Cortex of kidney (tissue), 1 donor: ENCODE measurements at places on chromosomes 6 and 20.

DNA sequence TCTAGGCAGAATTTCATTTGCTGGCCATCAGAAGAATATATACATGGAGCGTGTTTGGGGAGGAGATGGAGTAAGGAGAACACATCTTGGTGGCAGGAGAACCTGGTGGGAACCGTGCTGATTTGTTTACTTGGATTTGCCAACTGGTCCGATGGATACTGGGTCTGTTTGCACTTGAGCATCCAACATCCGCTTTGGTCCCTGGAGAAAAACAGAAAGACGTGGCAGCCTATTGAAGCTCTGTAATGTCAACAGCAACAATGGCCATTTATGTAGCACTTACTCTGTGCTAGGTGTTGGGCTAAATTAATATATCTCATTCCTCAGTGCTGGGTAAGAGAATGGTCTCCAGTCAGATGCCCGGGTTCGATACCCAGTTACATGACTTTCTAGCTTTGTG, 125.6 kb downstream of the BCAS1 start:
- DNase-seq: no peak

GRCh38 chr6:27836783-27837624, 75.2 kb downstream of the OR2B2 start:
- no peak for DNase-seq

DNA sequence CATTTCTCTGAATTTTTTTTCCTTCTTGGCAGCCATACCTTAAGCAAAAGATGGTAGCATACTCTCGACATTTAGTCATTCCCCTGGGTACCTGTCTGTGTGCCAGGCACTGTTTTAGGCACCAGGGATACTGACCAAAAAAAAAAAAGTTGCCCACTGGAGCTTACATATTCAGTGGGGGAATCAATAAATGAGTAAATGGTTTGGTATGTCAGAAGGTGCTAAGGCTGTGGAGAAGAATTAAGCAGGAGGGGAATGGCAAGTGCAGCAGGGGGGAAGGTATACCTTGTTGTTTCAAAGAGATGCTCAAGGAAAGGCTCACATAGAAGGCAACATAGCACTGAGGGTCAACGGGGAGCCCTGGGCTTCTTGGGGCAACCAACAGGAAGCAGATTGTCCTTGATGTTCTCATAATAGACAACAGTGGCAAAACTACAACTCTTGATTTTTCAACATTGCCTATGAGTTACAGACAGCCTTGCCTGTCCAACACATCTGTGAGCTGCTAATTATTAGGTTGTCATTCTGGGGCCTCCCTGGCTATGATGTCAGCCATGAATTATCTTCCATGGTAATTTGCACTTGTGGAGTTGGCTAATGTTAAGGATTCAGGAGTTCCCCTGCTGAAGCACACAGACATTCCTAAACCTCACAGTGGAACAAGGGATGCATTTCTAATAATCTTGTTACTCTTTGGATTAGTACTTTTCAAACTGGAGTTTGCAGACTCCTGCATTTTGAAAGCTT, 19.6 kb downstream of the NT5E start:
- DNase-seq: no peak

- no peak for DNase-seq
Observed at GRCh38 chr20:51953731-51954340, 151.5 kb upstream of the SALL4 start.

DNA sequence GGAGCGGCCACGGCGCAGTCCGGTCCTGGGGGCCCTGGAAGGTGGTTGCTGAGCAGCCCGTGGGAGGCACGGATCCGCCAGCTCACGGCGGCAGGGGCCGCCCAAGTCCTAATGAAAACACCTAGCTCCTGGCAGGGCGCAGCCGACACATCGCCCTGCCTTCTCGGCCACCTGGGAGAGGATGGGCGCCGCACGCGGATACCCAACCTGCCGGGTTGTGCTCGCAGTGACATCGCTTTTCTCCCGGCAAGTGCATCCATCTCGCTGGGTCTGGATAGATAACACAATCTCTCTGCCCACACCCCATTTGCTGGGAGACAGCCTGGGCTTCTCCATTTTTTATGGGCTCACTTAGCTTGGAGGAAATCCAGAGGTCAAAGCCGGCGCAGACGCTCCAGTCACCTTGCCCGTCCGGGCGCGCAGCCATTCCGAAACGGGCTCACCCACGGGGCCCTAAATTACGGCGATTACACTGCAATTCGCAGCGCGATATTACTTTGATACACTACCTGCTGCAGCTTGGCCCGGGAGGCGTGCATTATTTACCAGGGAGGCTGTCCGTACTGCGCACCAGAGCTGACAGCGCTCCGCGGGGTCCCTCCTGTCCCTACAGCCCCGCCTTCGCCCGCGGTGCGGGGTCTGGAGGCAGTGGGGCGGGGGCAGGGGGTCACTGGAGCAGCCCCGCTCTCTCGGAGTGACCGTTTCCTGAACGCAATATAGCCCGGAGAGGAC, 36.2 kb upstream of the CCDC167 start:
- DNase-seq: no peak

DNA sequence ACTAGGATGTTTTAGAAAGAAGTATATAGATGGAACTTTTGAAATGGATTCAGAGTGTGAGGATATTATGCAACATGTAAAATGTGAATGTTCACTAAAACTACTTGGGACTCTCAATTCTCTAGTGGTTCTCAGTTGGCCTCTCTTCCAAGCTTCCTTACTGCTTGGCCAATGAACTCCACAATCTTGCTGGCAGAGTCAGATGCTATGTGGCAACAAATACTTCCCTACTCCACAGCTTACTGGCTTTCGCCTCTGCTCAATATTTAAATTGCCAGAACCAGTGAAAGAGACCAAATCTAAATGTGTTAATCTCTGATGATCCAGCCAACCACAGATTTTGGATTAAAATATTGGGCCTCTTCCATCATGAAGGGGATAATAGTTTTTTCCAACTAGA, 138.4 kb downstream of the HTR1B start:
- no peak for DNase-seq

GRCh38 chr6:167564416-167565250, 239.7 kb downstream of the TTLL2 start:
- no peak for DNase-seq

- DNase-seq: no peak
Observed at GRCh38 chr6:43452896-43453295, 2.5 kb downstream of the DLK2 start.

DNA sequence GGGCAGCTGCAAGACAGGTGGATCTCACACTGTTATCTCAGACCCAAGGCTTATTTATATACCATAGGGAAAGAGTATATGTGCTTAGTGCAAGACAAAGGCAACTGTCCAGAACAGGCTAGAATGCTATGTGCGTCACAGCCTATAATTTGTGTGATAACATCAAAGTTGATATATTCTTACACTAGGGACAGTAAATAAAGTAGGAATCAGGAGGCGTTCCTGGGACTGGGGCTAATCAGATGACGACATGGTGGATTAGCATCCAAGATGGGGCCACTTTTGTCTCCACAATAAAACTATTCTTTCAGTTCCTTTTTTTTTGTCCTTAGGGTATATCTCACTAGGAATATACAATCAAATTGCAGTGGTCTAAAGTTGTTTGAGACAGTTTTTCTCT, 54.9 kb upstream of the IER3 start:
- no peak for DNase-seq

GRCh38 chr6:93779086-93779841, 359.9 kb upstream of the EPHA7 start:
- no peak for DNase-seq

DNA sequence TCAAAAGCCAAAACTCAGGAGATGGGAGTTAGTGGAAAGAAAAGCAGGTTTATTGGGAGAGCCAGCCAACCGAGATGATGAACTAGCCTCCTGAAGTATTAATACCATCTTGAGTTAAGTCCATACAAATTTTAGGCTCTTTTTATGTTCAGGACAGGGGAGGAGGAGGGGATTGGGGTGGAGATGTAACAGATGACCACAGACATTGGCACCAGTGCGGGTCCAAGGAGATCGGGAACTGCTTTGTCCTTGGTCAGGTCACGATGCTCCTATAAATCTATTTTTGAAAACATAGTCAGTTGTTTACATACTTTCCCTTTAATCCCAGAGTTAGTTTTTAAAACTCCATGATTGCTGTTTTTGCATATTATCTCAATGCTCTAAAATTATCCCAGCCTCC, 219.6 kb downstream of the ANKRD60 start:
- DNase-seq: no peak

GRCh38 chr6:111784433-111784832, 88.8 kb downstream of the FYN start:
- no peak for DNase-seq

DNA sequence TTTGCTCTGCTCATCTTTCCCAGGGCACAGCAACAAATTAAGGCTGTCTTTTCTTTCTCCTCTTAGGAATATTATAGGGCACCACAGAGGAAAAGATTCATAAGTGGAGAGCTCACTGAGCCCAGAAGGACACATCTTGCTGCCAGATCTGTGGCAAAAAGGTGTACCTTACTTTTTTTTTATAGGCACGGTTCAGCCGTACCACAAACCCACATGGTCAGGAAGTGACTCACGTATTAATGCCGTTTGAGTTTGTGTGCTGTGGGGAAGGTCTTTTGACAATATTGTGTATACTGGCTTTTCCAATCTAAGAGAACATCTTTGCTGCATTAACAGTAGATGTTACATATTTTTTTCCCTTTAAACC, 28.4 kb downstream of the PAQR8 start:
- DNase-seq: no peak

GRCh38 chr6:12440981-12441380, 150.8 kb downstream of the EDN1 start:
- no peak for DNase-seq

GRCh38 chr6:164750128-164750527, 559.3 kb downstream of the C6orf118 start:
- DNase-seq: no peak

DNA sequence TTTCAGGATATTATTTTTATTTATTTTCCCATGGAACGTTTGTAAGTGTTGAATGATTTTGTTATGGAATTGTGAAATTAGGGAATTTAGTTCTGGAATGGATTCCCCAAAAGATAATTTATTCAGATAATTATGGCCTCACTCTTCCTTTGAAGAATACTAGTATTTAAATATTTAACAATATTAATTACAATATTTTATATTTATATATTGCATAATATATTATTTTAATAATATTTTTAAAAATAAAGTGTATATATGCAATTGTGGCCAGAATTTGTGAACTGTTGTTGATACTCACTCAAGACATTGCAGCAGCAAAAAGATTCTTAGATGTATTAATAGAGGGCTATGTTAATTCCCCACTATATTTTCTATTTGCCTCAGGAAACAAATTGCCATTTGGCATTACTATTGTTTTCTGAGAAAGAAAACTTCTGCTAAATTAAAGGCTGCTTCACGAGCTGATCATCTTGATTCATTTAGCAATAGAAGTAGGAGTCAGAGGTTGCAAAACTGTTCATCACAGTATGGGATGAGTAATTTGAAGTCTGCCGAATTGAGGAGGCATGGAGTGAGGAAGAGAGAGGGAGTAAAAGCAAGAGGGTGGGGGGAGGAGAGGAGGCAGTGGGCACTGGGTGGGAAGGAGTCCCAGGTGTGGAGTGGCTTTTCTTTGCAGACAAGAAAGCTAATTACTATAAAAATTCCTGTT, 729.2 kb downstream of the DHX35 start:
- no peak for DNase-seq

DNA sequence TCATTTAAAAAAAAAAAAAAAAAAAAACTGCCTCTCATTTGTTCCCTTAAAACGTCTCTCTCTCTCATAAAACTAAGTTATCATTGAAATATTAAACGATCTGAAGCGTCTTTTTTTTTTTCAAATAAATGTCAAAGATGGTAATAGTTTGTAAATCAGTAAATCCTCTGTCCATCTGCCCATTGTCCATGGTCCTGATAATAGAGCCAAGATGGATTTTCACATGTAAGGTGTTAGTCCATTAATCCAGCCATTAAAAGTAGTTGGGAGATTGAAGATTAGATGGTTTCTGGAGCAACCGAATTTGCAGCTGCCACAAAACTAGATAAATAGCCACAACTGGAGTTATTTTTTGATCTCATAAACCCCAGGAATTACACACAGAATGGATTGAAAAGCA, 145.8 kb upstream of the SNX9 start:
- DNase-seq: no peak

- DNase-seq: no peak
Observed at GRCh38 chr6:137798846-137799245, 68.2 kb upstream of the TNFAIP3 start.

DNA sequence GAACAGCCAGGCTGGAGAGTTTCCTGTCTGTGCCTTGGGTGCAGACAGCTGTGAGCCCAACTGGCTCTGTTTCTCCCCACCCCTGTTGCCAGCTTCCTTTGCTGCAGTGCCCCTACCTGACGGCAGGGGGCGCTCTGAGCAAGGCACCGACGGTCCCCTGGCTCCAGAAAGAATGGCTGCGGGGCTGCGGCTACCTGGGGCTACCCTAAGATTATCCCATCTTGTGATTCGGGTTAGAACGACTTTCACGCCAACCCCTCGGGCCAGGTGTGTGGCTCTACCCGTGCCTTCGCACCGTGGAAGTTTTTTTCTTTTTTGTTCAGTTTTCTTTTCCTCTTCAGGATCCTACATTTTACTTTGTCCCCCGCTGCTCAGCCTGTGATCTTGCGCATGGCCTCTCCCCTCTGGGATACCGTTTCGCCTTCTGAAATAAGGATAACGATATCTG, 33.4 kb upstream of the AAR2 start:
- no peak for DNase-seq

- no peak for DNase-seq
Observed at GRCh38 chr6:143536461-143536865, 24.9 kb upstream of the FUCA2 start.

GRCh38 chr6:109315341-109316110, 66.7 kb downstream of the CD164 start:
- DNase-seq: no peak

- DNase-seq: no peak
Observed at GRCh38 chr6:14464055-14464454, 346.5 kb downstream of the CD83 start.

DNA sequence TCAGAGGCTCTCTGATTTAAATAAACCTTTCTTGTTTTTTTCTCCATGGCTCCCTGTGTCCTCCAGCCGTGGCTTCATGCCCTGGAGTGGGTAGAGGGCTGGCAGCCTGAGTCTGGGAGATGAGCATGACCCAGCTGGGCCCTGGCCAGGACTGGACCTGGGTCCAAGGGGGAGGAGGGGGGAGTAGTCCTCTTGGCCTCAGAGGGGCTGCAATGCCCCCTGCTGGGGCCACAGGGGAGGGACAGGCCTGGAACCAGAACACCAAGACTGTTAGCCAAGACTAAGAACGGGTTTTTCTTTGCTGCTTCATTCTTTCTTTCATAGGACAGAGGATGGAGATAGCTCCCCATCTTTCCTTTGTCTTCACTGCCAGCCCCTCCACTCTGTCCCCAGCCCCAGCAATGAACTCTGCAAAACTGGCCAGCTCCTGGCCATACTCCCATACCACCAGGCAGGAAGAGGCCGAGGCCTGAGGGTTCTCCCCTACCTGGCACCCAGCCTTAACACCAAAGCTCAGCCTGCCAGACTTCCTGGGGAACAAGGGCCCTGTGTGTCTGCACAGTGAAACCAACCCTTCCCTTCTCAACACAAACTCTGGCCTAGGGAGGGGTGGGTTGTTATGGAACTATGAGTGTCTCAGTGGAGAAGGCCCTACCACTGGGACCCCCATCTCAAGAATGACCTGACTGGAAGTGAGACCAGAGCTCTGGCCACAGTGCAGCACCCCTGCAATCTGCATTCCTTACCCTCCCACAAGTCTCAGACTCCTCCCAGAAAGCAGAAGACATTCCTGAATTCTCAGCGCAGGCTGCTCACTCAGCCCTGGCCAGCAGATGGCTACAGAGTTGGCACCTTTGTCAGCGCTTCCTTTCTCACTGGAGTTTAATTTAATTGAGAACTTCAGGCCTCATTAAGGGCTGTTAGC, 11.0 kb downstream of the SLC29A1 start:
- DNase-seq: no peak

- DNase-seq: no peak
Observed at GRCh38 chr6:154960299-154960843, 34.7 kb upstream of the TIAM2 start.
